AG09309 (cell line): ENCODE measurements at places on chromosomes 5 and 9.

DNA sequence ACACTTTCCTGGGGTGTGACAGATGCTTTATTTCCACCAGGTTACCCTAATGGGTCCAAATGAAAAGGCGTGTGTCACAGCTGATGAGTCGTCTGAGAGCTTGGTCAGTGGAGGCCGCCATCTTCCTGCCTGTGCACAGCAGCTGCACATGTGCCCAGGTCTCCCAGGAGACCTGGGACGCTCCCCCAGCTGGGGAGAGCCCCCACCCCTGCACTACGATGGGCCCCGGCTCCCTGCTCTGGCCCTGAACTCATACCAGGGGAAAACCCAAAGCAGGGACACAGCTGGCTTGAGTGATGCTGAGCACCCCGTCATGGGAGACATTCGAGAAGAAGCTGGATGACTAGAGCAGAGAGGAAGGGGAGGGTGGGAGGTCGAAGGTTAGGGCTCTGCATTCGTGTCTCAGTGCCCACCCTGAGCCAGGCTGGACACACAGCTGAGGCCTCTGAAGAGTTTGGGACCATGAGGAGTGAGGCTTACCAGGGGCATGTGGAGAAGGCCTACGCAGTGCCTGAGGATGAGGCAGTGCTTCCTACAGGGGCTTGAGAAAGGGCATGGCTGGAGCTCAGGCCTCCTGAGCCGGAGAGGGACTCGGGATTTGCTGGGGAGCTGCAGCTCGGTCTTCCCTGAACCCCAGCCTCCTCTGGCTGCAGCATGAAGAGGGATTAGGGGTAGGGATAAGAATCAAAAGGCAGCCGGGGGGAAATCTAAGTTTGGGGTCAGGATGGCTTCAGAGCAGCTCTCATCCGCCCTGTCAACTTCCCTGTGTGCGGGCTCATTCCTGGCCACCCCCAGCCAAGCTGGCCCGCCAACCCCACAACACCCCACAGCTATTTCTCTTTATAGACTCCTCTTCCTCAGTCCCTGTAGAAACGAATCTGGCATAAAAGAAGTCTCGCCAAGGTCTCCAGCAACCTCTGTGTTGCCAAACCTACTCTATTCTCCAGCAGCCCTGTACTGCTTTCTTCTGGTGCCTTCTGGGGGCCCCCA is 42.2 kb upstream of the RNU6ATAC start:
- no peak for DNase-seq

GRCh38 chr5:141869514-141869913 is 8.7 kb downstream of the PCDH1 start:
- no peak for DNase-seq

DNA sequence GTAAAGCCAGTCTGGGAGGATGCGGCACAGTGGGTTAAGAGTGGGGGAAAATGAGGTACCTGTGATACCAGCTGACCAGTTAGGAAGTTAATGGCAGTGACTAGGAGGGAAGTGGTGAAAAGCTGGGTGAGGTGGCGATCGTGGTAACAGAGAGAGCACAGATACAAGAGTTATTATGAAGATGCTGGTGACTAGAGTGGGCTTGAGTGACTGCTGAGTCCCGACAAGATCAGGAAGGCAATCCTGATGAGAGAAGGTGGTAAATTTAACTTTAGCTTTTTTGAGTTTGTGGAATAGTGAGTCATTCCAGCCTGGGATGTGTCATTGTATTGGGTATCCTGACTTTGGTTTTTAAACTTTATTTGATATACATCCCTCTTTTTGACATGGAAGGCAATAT is 38.8 kb downstream of the CMYA5 start:
- DNase-seq, result no peak

- DNase-seq, result no peak
Observed at GRCh38 chr5:19189176-19189575, 798.8 kb downstream of the CDH18 start.

- DNase-seq, result no peak
Observed at GRCh38 chr5:71883742-71884103, 164.6 kb downstream of the CARTPT start.

GRCh38 chr5:178241688-178242231 is 9.2 kb upstream of the PHYKPL start:
- no peak for DNase-seq

GRCh38 chr9:98877311-98877710 is 66.4 kb upstream of the COL15A1 start:
- DNase-seq, result no peak

DNA sequence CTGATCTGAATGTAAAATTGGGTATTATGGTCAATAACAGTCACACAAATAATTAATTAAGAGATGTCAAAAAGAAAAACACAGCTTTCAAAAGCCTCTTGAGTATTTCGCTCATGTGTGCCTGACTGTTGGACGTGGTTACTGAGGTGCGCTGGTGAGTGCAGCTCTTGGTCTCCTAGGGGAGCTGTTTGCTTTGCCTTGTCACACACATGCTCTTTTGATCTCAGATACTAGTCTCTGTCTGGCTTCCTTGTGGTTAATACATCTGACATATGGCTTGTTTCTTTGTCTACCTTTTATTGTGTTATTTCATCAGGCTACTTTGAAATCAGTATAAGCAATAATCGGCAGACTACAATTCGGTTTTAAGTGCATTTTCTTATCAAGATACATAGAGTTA is 51.5 kb downstream of the PCSK1 start:
- DNase-seq, result no peak

GRCh38 chr5:55483885-55484284 is 50.9 kb downstream of the PLPP1 start:
- DNase-seq, result no peak

DNA sequence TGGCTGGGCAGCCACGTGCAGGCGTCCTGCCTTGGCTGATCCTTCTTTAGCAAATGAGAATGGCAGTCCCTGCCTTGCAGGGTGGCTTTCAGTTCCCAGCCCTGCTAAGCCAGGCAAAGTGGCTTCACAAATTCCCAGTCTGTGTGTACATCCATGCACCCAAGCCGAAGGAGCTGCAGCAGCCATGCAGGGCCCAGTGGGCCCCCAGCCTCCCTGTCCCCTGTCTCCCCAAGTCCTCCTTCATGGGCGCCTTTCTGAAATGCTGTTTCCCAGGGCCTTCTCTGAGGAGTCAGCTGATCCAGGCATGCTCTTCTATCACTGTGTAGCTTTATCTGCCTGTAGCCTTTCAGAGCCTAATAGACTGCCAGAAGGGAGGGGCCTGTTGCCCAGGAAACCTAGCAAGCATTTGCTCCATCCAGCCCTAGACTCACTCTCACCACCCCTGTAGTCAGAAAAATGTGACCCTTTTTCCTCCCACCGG is 47.4 kb upstream of the SHC3 start:
- no peak for DNase-seq

DNA sequence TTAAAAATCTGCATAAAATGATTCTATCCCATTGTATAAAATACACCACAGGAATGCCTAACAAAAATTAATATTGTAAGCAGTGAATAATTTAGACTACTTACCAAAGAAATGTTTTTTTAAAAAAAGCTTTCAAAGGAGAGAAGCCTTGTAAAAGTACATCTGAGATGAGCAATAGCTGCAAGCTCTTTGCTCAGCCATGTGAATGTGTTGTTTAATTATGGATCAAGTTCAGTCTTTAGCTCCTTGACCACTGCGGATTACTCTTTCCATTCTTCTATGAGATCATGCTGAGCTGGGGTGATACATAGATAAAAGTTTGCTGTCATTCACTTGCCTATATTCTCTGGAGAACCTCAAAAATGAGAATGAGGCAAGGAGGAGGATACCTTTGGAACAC is 782.4 kb upstream of the ZNF608 start:
- DNase-seq, result no peak

DNA sequence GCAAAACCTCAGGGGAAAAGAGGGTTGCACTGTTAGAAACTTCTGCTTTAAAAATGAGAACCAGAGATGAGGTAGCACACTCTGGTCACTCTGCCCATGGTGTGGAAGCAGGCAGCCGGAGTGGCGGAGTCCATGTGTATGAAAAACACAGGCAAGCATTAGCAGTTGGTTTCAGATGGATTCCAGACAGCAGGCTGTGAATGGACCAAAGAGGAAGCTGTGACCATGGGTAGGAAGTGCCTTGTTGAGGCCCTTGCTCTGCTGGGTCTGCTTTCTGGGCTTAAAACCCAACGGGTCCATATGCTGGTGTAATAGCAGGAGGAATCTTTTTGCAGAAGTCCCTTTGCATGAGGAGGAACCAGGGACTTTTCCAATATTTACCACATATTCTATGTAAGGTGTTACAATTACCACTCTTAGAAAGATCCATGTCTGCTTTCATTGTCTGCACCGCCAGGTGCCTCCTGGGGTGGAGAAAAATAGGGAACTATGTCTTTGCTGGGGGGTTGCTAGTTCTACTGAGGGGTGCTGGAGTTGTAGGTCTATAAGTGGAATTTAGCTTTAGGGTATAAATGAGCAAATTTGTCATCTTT is 77.0 kb downstream of the ANKRD55 start:
- no peak for DNase-seq

- no peak for DNase-seq
Observed at GRCh38 chr5:135498637-135498995, 37.1 kb downstream of the NEUROG1 start.

- DNase-seq, result no peak
Observed at GRCh38 chr5:164966611-164967010, 1461.2 kb downstream of the MAT2B start.

DNA sequence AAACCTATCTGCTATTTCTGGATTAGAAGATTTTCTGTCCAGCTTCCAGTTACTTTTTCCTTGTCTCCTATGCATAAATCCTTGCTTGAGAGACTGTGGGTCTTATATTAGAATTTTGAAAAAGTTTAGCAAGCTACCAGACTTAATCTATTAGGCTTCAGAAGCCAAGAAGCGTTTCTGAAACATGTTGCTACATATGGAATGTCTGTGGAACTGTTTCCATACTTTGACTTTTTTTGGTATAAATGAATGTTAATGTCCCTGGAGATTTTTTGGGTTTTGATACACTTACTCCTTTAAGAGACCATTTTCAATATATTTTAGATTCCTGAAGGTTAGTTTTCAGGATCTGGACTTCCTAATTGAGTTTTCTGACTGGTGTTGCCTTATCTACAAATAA is 191.4 kb upstream of the SGCD start:
- DNase-seq, result no peak

DNA sequence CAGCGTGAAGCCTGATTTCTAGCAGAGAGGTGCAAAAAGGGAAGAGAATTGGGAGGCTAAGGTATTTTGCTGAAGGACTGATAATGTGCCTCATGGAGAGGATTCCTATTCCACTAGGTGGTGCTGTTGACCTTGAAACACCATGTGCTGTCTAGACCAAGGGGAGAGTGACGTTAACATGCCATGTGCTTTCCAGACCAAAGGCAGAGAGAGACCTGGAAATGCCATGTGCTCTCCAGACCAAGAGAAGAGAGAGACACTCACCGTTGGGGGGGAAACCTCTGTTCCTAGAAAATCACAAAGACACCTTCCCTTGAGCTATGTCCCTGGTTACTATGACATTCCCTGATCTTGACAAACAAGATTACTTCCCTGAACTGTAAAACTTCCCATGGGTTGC is 286.0 kb upstream of the TUSC1 start:
- peak; percentile 50 for DNase-seq

DNA sequence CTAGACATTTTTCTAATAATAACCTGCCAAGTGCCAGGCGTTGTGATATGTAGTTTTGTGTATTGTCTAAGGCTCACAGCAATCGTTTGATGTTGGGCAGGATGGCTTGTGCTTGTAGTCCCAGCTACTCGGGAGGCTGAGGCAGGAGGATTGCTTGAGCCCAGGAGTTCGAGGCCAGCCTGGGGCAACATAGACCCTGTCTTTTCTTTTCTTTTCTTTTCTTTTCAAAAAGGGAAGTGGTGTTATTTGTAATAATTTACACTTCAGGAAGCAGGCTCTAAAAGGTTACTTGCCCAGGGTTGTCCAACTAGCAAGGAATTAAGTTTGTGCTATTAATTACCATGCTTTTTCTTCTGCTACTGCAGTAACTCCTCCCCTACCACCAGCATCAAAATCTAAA is 3.2 kb downstream of the ZNF131 start:
- no peak for DNase-seq

DNA sequence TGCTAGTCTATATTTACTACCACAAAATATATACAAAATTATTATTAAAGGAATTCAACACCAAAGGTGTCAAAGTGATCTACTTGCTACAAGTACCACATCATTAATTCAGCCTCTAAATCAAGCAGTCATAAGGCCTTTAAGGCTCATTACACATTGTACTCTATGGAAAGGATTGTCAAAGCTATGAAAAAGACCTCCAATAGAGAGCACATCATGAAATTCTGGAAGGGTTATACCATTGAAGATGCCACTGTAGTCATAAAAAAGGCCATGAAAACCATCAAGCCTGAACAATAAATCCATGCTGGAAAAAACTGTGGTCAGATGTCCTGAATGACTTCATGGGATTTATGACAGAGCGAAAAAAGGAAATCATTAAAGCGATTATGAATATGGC is 708.0 kb upstream of the FAM174A start:
- DNase-seq, result no peak

DNA sequence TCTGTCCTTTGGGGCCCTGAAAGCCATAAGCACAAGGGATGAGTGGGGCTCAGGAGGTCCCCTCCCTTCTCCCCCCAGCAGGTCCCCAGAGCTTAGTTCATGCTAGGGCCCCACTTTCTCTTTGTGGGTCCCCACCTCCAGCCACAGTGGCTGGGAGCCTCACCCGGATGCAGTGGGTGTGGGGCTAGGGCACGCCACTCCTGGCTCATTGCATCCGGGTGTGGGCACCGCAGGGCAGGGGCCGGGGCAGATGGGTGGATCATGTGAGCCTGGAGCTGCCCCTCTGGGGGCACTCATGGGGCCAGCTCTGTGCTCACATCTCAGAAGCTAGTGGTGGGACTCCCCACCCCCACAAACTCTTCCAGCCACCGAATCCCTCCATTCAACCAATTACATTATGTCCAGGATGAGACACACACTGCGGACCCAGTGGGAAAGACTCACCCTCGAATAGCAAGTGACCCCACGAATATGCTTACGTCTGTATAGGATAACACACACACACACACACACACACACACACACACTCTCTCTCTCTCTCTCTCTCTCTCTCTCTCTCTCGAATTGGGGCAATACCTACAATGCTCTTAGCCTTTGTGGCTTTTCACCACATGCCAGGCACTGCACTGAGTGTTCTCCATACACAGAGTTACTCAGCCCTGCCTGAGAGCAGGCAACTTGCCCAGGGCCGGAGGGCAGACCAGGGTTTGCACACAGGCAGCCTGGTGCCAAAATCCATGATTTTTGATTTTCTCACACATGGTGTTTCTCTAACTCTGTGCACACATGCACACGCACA is 16.8 kb upstream of the PHYKPL start:
- DNase-seq, result peak; percentile 79

DNA sequence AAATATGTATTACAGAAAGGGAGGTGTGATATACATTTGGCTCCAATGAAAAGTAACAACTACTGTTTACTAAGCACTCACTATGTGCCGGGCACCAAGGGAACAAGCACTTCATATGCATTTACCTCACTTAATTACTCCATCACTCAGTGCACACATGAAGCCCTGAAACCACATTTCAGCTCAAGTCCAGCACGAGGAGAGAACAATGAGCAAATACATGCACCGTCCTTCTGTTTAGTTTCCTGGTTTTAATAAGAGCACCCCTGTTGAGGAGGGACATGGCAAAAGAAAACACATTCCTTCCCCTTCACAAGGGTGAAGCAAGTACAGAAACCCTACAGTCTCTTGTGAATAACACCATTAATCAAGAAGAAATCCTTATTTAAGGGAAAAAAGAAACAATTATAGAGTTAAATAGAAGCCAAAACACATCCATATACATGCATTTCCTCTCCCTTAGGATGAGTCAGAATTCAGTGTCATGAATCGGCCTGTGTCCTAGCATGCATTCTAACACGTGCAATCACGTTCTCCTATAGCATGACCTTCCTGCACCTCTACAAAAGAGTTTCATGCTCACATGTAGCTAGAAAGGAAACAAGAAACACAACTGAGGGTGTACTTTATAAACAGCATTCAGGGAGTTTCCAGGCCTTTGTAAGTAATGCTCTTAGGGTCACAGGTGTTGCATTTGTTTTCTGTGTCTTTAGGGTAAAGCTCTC is 411.6 kb downstream of the BNC2 start:
- no peak for DNase-seq
